T-helper 2 cell (primary cell): ENCODE measurements at places on chromosomes 5 and 9.

DNA sequence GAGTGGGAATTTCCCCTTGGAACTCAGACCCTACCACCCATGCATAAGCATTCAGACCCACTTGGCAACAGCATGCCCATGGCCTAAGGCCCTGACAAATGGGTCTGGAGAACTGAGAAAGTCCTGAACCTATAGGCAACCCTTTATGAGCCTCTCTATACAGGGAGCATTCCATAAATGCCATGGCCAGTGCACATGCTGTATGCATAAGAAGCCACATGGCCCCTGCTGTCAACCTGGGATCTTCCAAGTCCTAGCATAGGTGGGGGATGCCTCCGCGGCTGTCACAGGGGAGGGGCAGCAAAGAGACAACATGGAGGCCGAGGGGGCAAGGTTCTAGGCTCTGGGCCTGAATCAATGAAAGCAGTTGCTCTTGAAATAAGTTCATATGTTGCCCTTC is 8.2 kb upstream of the NIPAL4 start:
- no peak for DNase-seq

DNA sequence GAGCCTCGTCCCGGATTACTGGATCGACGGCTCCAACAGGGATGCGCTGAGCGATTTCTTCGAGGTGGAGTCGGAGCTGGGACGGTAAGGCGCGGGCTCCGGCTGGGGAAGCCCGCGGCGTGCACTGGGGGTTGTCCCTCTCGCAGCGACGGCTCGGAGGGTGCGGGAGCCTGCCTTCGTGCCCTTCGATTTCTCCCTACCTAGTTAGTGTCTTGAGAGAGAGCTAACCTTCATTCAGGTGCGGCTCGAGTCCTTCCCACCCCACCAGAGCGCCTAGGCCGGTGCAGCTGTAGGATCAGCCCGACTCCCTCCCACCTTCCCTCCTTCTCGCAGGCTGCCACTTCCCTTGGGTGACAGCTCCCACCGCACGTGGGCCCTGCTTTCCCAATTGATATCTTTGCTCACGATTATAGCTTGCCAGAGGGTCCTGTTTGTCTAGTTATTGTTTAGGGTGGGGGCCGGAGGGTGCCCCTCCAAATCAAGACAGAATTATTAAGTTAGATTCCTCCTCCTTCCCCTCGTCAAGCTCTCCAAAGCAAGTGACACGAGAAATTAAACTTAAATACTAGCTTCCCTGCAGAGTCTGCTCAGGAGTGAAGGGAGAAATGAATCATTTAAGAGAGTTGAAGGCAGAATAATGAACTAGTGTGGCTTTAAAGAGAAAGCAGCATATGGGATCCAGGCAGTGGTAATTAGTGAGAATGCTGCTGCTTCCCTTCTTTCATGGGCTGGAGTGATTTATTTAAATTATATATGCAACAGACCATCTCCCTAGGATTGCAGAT is 569 bp downstream of the CAMK4 start:
- DNase-seq, result no peak

DNA sequence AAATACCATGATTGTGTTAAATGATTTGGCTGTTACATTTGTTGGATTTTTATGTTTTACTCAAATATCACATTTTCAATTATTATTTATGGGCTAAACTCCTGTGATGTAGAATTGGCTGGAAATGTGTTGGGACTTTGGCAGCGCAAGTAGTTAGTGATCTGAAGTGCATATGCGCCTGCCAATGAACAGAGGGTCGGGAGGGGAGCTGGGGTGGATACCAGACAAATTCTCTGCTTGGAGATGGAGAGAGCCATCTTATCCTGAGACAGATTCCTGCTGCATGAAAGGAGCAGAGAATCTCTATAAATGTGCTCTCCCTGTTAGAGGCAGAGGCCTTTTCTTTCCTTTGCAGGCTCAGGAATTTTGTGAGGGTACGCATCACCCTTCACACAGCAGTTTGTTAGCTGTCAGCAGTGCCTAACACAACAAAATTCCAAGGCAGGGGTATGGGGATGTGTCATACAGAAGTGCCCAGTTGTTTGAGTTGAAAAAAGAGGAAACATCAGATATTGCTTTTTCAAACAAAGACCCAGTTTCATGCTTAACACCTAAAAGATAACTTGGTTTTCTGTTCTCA is 489.1 kb downstream of the CSNK1G3 start:
- DNase-seq, result no peak

DNA sequence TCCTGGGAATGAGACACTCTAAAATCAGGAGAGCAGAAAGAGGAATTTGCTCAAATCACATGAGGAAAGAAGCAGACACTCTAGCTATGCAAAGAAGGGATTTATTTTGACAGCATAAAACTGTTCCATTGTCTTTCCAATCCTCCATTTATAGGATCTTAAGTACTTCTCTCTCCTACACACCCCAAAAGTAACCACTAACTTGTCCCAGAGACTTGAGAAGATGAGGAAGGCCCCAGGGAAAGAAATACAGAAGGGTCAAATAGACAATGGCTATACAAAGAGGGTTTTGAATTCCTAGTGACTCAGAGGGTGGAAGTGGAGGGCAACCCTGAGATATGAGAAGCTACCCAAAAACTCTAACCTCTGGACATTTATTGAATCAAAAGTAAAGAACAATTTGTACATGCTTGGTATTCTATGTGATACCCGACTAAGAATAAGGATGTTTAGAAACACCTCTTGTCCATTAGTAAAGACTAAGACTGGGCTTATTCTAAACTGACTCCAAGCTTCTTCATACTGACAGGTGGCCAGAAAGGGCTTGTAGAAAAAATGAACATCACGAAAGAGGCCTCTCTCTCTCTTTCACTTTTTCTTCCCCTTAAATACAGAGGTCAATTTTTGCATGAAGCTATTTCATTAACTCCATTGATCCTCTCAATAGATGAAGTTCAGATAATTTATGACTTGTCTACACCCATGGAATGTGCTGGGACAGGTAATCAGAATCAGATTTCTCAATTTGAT is 20.6 kb downstream of the DMAC1 start:
- DNase-seq, result no peak

- no peak for DNase-seq
Measured at GRCh38 chr9:4826417-4827166, 33.8 kb downstream of the RCL1 start.

GRCh38 chr5:35320029-35320428 is 89.7 kb upstream of the PRLR start:
- no peak for DNase-seq

DNA sequence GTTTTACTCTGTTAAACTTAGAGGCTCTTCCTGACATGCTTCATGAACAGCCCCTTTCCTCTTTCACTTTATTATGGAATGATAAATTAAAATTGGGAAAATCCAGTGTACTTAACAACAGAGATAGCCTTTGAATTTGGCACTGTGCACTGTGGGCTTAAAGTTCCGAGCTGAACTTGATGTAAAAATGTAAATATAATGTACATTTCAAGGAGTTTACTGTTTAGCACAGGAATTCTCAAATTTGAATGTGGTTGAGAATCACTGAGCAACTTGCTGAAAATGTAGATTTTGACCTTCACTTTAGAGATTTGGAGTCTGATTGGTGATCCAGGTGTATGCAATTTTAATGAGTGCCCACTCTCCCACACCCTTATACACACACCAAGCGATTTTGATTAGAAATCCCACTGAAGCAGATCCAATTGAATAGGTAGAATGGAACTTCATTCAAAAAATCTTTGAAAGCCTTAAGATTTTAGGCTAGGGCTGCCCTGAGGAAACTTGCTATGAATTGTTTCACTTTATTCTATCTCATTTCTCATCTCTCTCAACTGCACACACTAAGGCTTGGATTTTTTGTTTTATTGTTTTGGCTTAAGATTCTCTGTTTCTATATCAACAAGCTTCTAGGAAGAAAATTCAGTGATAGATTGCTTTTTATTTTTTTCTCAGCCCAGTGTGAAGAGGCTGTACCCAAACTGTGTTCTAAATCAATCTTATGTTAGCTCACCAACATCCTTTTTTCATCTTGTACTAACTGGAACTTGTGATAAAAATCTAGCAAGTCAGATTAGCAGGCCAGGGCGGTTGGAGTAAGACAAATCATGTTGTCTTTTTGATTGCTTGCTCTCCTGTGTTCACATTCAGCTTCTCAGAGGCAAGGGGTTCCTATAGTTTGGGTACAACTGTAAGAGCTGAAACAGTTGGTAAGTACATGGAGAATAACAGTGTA is 22.9 kb downstream of the NUDT12 start:
- DNase-seq, result no peak

DNA sequence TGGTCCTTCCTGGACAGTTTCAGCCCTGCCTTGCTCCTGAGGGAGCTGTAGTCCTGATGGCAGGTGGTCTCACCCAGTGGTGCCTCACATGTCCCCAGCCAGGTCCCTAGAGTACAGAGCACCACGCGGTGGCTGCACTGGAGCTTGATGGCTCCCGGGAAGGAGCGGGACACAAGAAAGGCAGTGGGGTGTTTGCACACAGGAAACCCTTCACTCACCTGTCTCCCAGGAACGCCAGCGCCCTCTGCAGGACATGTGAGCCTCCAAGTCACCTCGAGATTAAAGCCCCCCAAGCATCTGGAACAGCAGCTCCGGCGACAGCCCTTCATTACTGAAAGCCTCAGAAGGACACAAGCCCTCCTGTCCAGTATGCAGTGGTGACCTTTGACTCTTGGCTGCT is 19.9 kb upstream of the TMEM250 start:
- no peak for DNase-seq

DNA sequence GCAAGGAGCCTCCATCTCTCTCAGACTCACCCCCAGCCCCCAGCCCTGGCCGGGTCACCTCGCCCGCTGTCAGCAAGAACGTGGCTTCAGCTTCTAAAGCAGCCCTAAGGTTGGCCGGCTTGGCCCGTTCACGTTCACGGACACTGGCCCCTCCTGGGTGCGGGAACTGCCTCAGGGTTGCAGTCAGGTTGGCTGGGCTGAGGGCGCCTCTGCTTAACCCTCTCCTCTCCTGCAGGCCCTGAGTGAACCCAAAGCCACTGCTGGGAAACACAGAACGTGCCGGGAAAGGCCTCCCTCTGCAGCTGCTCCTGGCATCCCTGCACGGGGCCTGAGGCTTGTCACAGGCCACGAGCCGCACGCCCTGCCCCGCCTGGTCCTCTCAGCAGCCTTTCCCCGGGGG is 40.1 kb upstream of the UBAC1 start:
- no peak for DNase-seq

DNA sequence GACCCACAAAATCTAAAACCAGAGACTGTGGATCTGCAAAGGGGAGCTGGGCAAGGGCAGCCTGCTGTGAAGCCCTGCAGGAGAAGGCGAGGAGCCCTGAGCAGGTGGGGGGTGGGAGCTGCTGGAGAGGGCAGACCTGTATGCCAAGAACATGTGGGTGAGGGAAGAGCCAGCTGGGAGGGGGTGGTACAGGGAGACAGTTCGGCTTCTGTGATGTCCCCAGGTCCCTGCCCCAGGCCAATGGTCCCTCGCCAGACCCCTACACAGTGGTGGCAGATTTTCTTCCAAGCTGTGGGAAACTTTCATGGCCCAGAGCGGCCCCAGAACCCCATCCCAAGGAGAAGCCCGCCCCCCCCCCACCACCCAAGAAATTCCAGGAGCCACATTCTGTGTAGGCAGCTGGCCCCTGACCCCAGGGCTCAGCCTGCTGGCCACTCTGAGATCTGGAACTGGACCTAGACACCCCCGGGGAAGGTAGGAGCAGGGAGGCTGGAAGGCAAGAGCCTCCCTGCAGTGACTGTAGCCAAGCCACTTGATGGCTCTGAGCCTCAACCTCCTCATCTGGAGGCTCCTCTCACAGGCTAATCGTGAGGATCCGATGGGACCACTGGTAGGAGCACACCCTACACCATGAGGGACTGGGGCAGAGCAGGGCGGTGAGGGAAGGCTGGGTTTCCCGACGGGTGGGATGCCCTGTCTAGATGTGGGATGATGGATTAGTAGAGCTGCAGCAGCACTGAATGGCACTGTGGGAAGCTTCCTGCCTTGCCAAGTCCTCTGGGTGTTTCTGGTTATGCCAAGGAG is 22.6 kb upstream of the CSF1R start:
- no peak for DNase-seq

GRCh38 chr9:17906841-17907778 is 328.2 kb downstream of the SH3GL2 start:
- no peak for DNase-seq

DNA sequence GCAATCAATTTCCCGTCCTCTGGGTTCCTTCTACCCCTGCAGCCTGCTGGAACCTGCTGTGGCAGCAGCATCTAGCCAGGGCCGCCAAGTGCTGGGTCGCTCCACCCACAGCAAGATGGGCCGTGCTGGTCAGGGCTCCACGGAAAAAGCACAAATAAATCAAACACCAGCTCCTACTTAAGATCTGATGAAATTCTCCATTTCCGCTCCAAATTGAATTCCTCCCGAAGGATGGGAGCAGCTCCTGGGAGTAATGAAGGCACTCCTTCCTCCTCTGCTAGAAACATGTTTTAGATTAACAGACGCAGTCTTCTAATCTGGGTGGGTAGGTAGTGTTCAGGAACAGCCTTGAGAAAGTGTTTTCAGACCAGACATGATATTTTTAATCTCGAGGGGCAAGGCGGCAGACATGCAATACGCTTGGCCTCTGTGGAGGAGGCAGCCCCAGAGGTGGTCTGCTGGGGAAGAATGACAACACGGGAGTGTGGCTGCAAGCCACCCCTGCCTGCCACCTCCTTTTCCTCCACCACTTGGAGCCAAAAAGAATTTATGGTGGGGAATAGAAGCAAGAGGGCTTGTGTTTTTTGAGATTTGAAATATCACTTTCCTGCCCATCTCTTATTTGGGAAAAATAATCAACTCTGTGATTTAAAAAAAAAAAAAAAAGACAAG is 194.1 kb downstream of the AOPEP start:
- DNase-seq, result no peak

- no peak for DNase-seq
Measured at GRCh38 chr5:80251636-80252035, 4.2 kb downstream of the SERINC5 start.

DNA sequence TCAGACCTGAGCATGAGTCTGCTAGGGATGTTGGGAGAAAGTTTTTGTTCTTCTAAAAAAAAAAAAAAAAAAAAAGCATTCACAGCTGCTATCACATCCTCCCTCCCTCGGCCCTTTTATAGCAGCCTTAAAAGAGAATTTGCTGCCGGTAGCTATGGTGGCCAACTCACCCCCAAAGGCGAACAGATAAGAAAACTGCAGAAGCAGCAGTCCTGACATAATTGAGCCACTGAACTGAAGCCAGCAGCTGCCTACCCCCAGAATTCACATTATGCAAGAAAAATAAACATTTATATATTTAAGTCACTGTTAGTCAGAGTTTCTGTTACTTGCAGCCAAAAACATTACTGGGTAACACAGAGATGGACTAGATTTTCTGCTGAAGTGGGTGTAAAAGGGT is 124.3 kb upstream of the SMARCA2 start:
- no peak for DNase-seq

GRCh38 chr5:32852976-32853375 is 141.9 kb downstream of the NPR3 start:
- DNase-seq, result no peak

DNA sequence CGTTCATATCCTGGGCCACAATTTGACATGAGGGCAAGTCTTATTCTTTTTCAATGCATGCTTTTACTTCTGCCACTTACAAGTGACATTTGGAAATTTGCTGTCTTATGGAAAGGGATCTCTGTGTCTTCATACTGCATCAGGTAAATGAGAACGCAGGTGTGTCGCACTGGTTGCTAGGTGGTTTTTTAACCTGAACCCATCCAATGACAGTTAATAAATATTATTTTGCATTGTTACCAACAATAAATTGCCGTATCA is 1.1 kb downstream of the ADAMTS16 start:
- DNase-seq, result no peak
